Astrocyte (in vitro differentiated cells and primary cell): ENCODE measurements at places on chromosomes 13 and 19.

- no peaks in the 10 kb centered on the region for H3K36me3 ChIP-seq
- no peak for DNase-seq
- no peak overlapping the region for H3K27ac ChIP-seq
- H3K4me3 ChIP-seq = no peak overlapping the region
- no peaks in the 10 kb centered on the region for H3K4me1 ChIP-seq
Observed at GRCh38 chr19:31099515-31100205, 249.6 kb downstream of the TSHZ3 start.

- H3K27me3 ChIP-seq = no peaks in the 10 kb centered on the region
- no peak overlapping the region for H3K27ac ChIP-seq
- peaks cover 14% of the 10 kb centered on the region for H3K4me1 ChIP-seq
- peak; percentile 56 for DNase-seq
- H3K36me3 ChIP-seq = no peaks in the 10 kb centered on the region
- no peak overlapping the region for H3K4me3 ChIP-seq
Observed at GRCh38 chr19:18494267-18494607, 27.6 kb downstream of the ELL start.

DNA sequence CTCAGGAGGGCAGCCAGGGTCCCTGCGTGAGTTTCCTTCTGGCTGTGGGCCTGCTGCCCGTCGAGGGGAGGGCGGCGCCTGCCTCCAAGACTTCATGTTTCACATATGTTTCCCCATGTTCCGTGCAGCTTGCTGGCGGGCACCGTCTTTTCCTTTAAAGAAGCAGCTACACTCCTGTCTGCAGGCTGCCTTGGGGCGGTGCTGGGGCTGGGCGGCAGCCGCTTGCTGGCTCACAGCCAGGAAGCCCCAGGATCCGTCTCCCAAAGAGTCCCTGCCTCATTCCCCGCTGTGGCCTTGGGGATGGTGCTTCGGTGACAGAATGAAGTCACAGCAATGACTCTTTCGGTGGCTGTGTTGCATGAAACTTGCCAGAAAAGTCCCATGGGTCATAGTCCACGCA lies 24.9 kb downstream of the PIAS4 start:
- H3K4me3 ChIP-seq = no peak overlapping the region
- H3K4me1 ChIP-seq = no peaks in the 10 kb centered on the region
- no peak overlapping the region for H3K27ac ChIP-seq
- DNase-seq = no peak

DNA sequence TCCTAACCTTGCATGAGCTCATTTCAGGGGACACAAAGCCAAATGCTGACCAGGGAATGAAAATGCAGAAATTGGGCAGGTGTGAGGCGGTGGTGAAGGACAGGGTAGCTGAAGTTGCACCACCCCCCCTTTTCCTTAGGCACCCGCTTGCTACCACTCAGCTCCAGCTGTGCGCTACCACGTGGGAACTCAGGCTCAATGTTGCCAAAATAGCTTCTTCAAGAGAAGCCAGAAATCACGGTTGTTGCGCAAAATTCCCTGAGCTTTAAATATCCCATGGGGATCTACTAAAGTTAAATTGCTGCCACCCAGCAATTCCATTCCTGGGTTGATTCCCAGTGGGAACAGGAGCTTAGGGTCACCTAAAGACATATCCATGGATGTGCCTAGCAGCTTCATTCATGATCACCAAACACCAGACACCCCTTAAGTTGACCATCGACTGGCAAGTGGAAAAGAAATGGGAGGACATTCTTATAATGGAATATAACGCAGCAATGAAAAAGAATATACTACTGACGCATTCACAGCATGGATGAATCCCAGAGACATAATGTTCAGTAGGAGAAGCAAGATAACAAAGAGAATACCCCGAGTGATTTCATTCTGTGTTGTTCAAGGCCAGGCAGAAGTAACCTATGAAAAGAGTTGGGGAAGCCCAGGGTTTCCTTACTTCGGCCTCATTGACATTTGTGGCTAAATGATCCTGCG lies 12.8 kb upstream of the ADGRL1 start:
- no peaks in the 10 kb centered on the region for H3K4me1 ChIP-seq
- no peaks in the 10 kb centered on the region for H3K36me3 ChIP-seq
- no peak overlapping the region for H3K4me3 ChIP-seq
- no peak overlapping the region for H3K27ac ChIP-seq

DNA sequence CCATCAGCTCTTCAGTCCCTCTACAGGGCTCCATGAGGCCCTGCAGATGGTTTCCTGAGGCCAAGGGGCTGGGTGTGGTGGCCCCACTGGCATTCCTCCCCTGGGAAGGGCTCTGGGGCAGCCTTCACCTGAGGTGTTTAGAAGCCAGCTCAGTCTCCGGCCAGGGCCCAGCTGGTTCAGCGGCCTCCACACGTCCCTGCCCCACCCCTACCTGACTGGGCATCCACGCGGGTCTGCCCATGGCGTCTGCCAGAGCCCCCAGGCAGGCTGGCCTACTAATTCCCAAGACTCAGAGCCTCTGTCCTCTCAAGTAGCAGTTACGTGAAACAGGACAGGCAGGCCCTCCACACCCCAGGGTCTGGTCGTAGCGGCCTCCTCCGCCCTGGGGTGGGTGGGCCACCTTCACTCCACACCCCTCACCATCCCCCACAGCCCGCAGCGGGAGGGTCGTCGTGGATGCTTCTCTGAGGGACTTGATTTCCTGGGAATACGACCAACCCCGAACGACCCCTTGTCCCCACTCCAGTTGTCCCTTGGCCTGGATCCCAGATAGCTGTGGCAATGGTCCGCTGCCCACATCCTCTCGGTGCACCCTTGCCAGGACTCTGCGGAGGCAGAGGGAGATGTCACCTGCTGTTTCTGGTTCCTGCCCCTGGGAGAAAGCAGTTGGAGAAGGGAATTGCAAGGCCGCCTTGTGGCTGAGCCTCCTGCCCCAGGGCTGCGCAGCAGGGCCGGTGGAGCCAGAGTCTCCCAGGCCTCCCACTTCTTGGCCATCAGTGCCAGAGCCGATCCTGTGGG lies 24.3 kb downstream of the CAPN12 start:
- H3K36me3 ChIP-seq = peaks cover 46% of the 10 kb centered on the region
- no peak overlapping the region for H3K4me3 ChIP-seq
- H3K27me3 ChIP-seq = no peaks in the 10 kb centered on the region

DNA sequence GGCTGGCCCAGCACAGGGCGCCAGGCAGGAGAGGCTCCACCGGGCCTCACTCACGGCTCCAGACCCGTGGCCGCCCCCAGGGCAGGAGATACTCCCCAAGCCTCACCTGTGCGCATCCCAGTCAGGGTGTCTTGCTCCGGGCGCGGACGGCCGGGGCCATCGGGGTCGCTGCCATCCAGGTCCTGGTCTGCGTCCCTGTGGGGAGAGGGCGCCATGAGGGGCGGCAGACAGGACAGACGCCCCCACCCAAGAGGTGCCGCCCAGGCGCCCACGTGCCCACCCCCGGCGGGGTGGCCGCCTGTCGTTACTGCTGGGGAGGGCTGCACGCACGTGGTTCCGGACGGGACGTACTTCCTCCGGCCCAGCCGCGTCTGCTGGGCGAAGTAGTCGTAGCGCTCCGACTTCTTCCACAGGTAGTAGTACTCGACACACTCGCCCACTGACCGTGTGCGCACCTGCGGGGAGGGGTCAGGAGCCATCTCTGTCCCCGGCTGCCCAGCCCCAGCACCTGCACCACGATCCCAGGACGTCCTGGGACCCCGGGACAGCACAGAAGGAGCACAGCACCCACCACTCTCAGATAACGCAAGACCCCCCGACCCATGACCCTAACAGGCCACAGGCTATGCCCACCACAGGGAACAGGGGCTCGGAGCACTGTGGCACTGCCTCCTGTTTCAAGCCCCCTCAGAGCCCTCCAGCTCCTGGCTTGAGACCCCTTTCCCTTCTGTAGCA lies 17.4 kb upstream of the PLPP2 start:
- peaks cover 5% of the 10 kb centered on the region for H3K36me3 ChIP-seq
- H3K4me1 ChIP-seq = no peaks in the 10 kb centered on the region
- no peak overlapping the region for H3K4me3 ChIP-seq
